Neuronal stem cell (in vitro differentiated cells): ENCODE measurements at places on chromosomes 5 and 9.

- no peak for DNase-seq
Observed at GRCh38 chr9:76586390-76587314, 127.7 kb downstream of the GCNT1 start.

DNA sequence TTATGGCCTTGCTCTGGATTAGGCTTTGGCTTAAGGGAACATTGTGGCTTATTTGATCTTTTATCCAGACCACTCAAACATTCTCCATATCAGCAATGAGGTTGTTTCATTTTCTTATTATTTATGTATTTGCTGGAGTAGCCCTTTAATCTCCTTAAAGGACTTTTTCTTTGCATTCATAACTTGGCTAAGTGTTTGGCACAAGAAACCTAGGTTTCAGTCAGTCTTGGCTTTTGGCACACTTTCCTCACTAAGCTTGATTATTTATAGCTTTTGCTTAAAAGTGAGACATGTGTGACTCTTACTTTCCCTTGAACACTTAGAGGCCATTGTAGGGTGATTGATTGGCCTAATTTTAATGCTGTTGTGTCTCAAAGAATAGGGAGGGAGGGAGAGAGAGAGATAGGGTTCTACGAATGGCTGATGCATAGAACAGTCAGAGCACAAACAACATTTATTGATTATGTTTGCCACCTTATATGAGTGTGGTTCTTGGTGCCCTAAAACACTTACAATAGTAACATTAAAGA lies 2265.3 kb upstream of the C9orf72 start:
- DNase-seq = no peak

- DNase-seq = no peak
Observed at GRCh38 chr9:134028076-134028475, 2.8 kb downstream of the BRD3OS start.

DNA sequence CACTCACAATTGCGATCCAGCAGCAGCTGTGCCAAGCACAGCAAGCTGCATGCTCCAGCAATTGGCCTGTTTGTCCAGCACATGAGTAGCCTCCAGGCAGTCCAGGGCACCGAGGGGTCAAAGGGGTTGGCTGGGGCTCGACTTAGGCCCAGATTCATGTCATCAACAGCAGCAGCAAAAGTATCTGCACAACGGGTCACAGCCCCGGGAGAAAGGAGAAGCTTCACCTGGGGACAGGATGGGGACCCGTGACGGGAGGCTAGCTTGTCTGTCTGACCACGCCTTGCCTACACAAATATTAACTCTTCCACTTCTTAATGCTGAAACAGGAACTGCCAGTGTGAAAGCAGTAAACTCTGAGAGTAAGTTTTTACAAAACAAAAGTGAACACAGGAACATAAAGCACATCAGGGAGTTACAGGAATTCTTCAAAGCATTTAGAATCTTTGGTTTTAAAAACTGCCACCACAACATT lies 191.2 kb downstream of the PIK3R1 start:
- no peak for DNase-seq

DNA sequence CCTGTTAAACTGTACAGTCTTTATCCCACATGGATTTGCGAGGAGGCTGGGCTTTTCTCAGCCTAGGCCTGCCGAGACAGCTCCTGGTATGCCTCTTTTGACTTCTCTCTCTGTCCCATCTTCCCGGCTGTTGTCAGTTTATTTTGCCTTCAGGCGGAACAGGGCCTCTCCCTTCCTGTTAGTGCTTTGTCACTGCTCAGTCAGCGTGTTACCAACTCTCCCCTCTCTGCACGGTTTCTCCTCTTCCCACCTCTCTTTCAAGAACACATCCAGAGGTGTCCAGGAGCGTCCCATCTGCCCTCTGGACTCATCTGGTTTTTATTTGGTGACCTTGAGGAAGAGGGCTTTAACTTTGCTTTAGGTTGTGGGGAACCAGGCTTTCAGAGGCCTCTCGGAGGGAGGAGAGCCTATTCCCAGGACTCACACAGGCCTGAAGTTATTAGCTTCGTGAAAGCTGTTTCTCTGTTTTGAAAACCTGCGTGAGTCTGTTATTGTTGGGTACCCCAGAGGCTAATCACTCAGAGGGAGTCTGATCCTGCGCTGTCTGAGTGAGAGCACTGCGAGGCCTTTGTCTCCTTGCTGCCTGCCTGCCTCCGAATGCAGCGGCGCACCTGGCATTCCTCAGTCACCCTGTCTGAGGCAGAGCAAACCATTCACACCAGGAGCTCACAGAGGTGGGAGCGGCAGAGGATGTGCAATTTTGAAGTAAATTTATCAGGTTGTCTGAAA lies 234.4 kb upstream of the MPDZ start:
- DNase-seq = peak; percentile 29

DNA sequence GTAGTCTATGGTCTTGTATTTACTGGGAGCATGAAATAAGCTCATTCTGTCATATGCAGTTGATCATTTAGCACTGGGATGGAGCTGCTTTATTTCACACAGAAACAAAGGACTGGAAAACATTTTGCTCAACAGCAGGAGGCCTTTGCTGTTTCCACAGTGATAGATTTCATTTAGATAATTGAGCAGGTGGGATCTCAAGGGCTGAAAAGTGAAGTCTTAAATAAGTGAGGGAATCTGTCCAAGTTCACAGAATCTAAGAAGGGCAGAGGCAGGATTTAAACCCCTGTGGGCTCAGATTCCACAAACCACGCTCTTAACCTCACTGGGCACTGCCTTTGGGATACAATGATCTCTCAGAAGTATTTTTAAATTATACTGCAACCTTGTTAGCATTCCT lies 47.8 kb downstream of the PRLR start:
- no peak for DNase-seq

DNA sequence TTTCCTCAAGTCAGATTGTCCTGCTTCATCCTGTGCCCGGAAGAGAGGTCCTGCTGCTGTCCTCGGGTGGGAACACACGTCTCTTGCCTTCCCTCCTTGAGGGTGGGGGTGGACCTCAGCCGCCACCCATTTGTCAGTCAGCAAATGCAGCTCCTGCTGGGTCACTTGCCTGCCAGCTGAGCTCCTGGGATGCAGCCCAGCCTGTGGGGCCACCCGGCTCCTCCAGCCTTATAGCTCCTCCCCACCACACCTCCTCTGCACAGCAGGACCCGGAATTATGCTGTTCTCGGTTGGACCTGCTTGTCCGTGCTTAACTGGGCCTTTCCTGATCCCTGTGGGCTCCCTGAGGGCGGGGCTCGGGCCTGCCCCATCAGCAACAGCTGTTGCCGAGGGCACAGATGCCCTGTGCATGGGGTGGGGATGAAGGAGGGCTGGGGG lies 52.7 kb downstream of the RXRA start:
- no peak for DNase-seq

DNA sequence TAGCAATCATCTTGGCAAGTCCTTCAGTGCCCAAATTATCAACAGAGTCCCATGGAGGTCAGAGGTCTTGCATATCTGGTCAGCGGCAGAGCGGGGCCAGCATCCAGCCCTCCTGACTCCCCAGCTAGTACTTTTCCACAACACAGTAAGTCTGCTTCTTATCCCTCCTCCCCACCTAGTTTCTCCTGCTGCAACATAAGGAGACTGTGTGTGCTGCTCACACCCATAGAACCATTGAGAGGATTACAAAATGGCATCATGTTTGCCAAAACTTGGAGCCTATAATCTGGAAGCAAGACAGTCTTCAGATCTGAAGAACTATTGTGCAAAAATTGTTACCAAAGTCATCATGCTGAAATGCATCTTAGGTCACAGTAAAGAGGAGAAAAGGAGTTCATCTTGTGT lies 125.8 kb upstream of the ZNF366 start:
- DNase-seq = no peak

GRCh38 chr9:19451240-19452087 lies 42.7 kb downstream of the ACER2 start:
- DNase-seq = no peak

- peak; percentile 45 for DNase-seq
Observed at GRCh38 chr5:3393122-3393919, 202.3 kb upstream of the IRX1 start.

DNA sequence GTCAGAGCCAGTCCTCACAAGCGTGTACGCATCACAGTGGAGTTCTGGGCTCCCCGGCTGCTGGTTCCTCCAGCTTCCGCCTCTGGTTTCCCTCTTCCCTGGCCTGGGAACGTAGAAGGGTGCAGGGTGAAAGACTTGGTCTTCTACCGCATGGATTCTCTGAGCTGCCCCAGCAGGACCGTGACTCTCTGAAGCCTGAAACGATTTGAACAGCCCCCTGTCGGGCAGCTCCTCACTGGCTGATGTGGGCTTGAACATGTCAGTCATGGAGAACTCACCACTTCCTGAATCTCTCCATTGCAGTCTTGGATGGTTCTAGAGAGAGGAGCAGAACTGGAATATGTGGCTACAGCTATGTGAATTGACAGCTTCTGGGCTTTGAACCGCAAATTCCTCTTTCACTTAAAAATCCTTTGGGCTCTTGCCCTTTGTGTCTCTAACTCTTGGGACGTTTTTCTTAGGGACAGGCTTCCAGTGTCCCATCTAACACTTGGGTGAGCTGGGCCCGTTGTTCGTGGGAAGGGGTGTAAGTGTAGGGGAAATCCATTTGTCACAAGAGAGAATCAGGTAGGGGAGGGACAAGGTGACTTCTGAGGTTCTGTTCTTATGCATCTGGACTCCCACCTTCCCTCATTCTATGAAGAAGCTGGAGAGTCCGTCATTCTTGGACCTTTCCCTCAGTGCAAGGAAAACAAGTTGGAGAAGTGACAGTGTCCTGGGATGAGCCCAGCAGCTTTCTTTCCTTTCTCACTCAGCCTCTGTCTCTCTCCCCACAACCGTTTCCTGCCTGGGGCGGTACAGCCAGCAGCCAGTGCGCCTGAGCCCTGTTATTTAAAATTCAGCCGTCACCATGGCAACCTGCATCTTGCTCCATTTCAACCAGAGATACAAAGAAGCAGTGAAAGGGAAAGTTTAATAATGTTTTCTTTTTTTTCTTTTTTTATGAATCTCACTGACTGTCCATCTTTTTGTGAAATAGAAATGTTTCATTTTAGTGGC lies 84.7 kb downstream of the PTTG1 start:
- no peak for DNase-seq

- no peak for DNase-seq
Observed at GRCh38 chr5:38931731-38932130, 85.9 kb downstream of the OSMR start.

DNA sequence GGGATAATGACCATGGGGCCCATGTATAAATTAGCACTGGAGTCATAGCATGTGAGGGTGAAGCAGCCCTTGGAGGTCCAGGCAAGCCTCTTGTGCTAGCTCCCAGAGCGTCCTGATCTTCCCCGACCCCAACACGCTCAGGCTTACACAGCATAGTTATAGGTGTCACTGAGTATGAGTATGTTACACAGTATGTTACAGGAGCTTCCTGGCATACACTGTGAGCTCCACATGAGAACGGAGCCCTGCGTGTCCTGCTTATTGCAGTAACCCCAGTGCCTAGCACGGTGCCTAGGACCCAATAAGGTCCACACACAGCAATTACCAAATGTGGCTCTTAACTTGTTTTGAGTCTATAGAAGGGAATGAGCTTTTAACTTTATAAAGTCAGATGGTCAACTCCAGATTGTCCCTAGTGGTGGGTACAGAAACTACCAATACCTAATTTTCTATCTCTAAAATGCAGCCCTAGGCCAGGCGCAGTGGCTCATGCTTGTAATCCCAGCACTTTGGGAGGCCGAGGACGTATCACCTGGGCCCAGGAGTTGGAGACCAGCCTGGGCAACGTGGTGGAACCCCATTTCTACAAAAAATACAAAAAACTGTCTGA lies 64.1 kb downstream of the PLAC8L1 start:
- DNase-seq = no peak

DNA sequence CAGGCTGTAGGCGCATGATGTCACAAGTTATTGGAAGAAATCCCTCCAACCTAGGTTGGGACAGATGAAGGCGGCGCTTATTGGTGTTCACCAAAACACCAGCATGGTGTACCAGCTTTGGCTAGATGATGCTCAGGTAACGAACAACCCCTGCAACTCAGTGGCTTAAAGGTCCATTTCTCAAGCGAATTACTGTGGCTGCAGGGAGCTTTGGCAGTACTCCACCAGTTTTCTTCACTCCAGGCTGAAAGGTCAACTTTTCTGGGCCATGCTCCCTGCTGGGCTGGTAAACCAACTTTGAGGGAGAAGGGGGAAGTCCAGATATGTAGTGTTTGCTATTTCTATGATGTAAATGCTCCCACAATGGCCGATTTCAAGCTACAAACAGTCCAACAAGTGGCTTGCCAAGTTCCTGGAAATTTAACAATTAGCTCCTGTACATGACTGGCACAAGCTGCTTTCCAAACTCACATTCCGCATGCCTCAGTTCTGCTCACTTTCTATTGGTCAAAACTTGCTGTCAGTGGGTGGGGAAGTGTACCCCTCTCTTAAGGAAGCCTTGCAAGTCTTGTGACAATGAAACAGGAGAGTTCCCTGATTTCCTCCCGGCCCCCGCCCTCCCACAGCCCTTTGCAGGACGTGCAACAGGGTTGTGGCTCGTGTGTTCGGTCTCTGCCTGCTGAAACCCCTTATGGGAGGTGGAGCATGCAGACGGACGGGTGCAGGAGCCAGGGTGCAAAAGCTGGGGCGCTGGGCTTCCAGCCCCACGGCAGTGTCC lies 588 bp upstream of the ZBED3 start:
- peak; percentile 6 for DNase-seq

DNA sequence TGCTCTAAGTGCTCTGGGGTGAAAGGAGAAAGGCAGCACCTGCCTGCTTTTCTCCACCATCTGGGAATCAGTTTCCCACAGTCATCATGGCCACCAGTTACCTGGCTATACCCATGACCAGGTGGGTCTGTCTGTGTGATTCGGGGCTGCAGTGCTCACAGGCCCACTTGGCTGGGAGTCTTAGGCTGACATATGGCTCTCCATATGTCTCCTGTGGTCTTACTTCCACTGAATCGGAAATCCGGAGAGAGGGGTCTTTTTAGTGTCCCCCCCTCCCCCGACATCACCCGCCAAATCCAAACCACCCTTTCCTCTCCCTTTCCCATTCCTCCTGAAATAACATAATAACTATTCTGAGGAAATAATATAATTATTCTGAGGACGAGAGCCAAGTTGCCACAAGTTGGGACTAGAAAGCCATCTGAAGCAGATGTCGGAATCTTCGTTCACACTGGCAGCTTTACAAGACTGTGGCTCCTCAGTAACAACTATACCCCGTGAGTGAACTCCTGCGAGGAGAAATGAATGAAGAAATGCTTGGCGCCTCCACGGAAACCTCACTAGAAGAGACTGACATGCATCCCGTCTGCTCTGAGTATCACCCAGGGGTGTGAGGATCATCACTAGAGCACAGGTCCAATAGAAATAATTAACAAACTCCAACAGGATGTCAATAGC lies 143.4 kb downstream of the MYO10 start:
- DNase-seq = no peak
